ENCODE measurements at places on chromosomes 13 and 19. TPM values are rescaled to one million over a fixed set of nuclear protein-coding genes. Genes with fewer than 3 reads are reported as not detected.

DNA sequence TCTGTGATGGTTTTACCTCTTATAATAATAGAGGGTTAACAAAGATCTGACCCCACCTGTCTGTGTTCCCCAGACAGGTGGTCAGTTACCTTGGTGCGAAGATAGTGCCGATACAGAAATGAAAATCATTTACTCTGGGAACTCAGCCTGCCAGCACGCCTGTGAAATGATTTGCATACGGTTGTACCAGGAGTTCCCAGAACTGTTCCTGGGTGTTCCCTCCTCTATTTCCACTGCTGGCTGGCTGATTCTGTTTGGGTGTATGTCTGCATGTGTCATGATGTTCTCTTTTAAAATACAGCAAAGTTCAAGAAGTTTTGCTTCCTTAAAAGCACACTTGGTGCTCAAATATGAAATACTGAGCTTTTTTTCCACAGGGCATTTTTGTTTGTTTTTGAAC, 527.1 kb downstream of the FGF9 start:
- no peak overlapping the region for H3K4me3 ChIP-seq
- H3K36me3 ChIP-seq: no peaks in the 10 kb centered on the region
- no peak overlapping the region for H3K27ac ChIP-seq
- DNase-seq: no peak

Gene C13orf46
- 0.91 TPM for total RNA-seq

DNA sequence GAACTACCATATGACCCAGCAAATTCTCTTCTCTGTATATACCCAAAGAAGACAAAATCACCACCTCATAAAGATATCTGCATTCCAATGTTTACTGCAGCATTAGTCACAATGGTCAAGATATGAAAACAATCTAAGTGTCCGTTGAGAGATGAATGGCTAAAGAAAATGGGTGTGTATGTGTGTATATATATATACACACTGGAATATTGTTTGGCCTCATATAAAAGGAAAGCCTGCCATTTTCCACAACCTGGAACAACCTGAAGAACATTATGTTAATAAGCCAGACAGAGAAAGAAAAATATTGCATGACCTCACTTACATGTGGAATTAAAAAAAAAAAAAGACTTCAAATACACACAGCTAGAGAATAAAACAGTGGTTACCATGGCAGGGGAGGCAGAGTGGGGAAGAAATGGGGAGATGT, 29.5 kb upstream of the RBM26 start:
- DNase-seq: no peak
- H3K27ac ChIP-seq: no peak overlapping the region
- H3K36me3 ChIP-seq: peaks cover 12% of the 10 kb centered on the region
- no peak overlapping the region for H3K4me3 ChIP-seq
- no peaks in the 10 kb centered on the region for H3K27me3 ChIP-seq
- peaks cover 33% of the 10 kb centered on the region for H3K4me1 ChIP-seq

Gene ZNF320
- 11.0 TPM for total RNA-seq

- peak; percentile 47 for DNase-seq
- H3K27ac ChIP-seq: peak overlapping the region; percentile 94
- H3K36me3 ChIP-seq: no peaks in the 10 kb centered on the region
- H3K4me3 ChIP-seq: peak overlapping the region; percentile 84
These were observed 1.1 kb upstream of the ATP11A start for GRCh38 chr13:112688560-112689302.

- H3K27me3 ChIP-seq: no peaks in the 10 kb centered on the region
- no peaks in the 10 kb centered on the region for H3K36me3 ChIP-seq
- no peak for DNase-seq
- H3K4me3 ChIP-seq: no peak overlapping the region
These were observed 207.9 kb upstream of the CSNK1A1L start for GRCh38 chr13:37313372-37313771.

GRCh38 chr19:38173291-38174041, 50.6 kb downstream of the DPF1 start:
- no peak overlapping the region for H3K4me3 ChIP-seq
- no peaks in the 10 kb centered on the region for H3K27me3 ChIP-seq
- no peak overlapping the region for H3K27ac ChIP-seq
- DNase-seq: no peak

GRCh38 chr19:3565139-3565538, 7.6 kb upstream of the HMG20B start:
- H3K36me3 ChIP-seq: no peaks in the 10 kb centered on the region
- no peaks in the 10 kb centered on the region for H3K4me1 ChIP-seq
- no peak for DNase-seq
- no peak overlapping the region for H3K4me3 ChIP-seq

DNA sequence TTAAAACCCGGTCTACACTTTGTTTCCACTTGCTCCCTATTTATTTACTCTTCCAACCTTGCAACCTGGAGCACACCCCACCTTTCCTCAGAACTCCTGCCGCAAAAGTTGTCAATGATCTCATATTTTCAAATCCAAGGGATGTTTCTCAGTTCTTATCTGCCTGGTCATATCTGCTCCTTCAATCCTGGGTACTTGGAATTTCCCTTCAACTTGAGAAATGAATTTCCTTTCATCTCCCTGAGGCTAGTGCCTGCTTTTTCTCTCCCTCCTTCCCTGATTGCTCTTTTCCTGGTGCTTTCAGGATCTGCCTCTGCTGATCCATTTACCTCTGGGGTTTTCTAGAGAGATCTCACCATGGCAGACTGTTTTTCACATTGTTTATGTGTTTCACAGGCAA, 154.8 kb upstream of the IRS2 start:
- no peaks in the 10 kb centered on the region for H3K36me3 ChIP-seq
- H3K4me1 ChIP-seq: no peaks in the 10 kb centered on the region
- H3K27me3 ChIP-seq: no peaks in the 10 kb centered on the region
- no peak for DNase-seq

Gene ZNF45
- total RNA-seq: 13.1 TPM

- H3K4me3 ChIP-seq: peak overlapping the region; percentile 88
- no peaks in the 10 kb centered on the region for H3K27me3 ChIP-seq
- peaks cover 72% of the 10 kb centered on the region for H3K4me1 ChIP-seq
- peaks cover 41% of the 10 kb centered on the region for H3K36me3 ChIP-seq
- no peak for DNase-seq
- H3K27ac ChIP-seq: peak overlapping the region; percentile 89
These were observed 767 bp upstream of the GPR18 start for GRCh38 chr13:99258946-99259345.

DNA sequence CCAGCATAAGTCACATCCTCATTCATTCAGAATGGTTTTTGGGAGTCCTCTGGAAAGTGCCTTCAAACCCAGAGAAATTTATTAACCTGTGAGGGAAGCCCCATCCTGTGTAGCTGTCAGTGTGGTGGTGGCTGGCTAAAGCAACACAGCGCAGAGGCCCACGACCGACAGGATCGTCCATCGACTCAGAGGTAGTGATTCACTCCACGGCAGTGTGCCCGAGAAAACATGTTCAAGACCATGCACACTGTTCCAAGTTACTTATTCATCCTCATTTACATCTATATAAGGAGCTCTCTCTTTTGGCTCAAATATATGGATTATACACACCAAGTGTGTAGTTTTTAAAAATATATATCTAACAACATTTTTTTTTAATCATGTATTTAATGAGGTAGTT, 96.3 kb upstream of the SLC15A1 start:
- peaks cover 21% of the 10 kb centered on the region for H3K4me1 ChIP-seq
- no peak overlapping the region for H3K27ac ChIP-seq
- H3K27me3 ChIP-seq: no peaks in the 10 kb centered on the region
- DNase-seq: no peak
- peaks cover 39% of the 10 kb centered on the region for H3K36me3 ChIP-seq
- no peak overlapping the region for H3K4me3 ChIP-seq

Gene CDX2
- total RNA-seq: not detected

Gene MOB3A
- total RNA-seq: 161 TPM

Gene EFNB2
- 0.44 TPM for total RNA-seq
